Nephron progenitor cell (in vitro differentiated cells): ENCODE measurements at places on chromosomes 7 and 10.

DNA sequence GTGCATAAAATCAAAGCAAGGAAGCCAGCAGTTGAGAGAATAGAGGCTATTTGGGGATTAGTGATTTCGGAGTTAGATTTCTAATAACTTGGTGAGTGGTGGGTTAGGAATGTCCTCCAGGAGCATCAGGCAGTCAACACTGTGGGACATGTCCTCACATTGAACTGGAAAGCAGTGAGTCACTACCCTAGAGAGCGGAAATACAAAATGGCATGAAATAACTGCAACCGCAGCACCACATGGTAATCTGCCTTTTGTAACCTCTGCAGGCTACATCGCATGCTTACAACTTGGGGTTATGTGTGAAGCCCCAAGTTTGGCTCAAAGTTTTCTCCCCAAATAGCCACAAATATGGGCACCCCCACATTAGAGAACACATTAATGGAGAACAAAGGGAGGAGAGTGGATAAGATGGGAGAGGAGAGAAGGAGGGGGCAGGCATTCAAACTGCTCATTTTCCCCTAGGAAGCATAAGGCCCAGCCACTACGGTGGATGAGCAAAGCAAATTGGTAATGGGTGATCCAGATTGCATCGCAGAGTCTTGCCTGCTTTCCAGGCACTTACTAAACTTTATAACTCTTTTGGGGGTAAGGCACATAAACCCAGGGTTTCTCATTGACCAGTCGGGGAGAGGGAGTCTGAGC lies 22.0 kb upstream of the SLF2 start:
- DNase-seq: no peak
- peaks cover 70% of the 10 kb centered on the region for H3K4me1 ChIP-seq
- no peaks in the 10 kb centered on the region for H3K36me3 ChIP-seq
- no peak overlapping the region for H3K4me3 ChIP-seq
- no peak overlapping the region for H3K27ac ChIP-seq
- peaks cover 17% of the 10 kb centered on the region for H3K27me3 ChIP-seq

- DNase-seq: no peak
- H3K4me3 ChIP-seq: no peak overlapping the region
- H3K27ac ChIP-seq: no peak overlapping the region
- no peaks in the 10 kb centered on the region for H3K36me3 ChIP-seq
- H3K27me3 ChIP-seq: no peaks in the 10 kb centered on the region
Measured at GRCh38 chr7:104922182-104923009, 91.6 kb upstream of the KMT2E start.

DNA sequence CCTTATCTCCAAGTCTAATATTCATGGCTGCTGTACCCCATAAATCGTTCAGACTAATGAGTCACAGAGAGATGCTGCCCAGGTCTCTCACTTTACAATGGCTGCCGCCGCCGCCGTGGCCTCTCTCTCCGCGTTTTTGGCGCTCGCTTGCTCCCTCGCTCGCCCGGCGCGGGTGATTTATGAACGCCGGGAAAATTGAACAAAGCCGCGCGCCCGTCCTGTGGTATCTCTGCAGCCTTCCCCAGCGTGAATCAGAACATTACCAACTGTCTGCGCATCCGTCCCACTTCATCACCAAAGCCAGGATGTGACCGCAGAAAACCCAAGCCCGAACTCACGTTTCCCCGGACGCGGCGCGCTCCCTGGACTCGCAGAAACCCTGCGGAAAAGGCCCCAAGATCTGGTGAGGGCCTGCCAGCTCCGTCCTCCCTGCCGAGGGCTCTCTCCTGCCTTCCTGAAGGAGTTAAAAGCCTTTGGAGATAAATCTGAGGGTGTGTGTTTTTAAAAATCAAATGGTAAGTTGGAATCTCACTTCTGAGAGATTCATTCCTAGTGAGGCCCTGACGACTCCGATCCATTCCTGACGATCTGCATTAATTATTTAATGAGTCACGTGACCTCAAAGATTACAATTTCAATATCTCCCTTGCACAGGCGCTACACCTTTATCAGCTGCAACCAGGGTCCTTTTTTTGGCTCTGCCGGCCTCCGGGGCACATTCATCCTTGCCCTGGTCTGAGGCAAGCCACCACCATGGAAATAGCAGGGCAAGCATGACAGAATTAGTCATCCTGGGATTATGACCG lies 6.3 kb downstream of the HOXA4 start:
- no peaks in the 10 kb centered on the region for H3K27me3 ChIP-seq
- peak; percentile 81 for DNase-seq
- peaks cover 58% of the 10 kb centered on the region for H3K36me3 ChIP-seq
- peaks cover 100% of the 10 kb centered on the region for H3K4me1 ChIP-seq
- H3K27ac ChIP-seq: peak overlapping the region; percentile 100

GRCh38 chr10:59887006-59887405 lies 19.4 kb downstream of the CCDC6 start:
- no peak overlapping the region for H3K27ac ChIP-seq
- peaks cover 26% of the 10 kb centered on the region for H3K36me3 ChIP-seq
- no peak for DNase-seq
- no peak overlapping the region for H3K4me3 ChIP-seq

DNA sequence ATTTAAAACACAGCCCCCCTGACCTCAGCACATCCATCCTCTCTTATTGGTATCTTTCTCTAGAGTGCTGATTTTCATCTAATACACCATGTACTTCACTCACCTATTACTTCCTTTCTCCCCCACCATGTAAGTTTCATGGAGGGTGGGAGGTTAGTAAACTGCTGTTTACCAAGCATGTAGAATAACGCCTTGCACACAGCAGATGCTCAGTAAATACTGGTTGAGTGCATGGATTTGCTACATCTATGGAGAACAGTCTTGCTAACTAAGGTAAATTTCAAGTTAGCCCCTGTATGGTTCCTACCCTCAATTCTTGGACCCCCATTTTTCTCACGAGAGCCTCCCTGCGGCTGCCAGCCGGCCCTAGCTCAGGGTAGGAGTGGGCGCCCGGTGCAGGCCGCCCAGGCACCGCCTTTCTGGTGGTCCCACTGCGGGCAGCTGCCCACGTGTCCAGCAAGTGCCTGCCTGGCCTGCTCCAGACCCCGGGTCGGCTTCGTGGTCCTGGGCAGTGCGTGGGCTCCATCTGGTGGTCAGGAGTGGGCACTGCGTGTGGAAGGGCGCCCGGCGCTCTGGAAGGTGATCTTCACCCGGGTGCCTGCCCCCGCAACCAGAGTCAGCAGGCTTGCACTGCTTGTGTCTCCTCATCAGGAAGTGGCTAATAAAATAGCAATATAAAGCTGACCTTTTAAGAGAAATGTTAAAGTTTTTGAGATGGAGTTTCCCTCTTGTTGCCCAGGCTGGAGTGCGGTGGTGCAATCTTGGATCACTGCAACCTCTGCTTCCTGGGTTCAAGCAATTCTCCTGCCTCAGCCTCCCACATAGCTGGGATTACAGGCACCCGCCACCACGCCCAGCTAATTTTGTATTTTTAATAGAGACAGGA lies 63.4 kb upstream of the DNAJB6 start:
- no peak overlapping the region for H3K27ac ChIP-seq
- H3K27me3 ChIP-seq: no peaks in the 10 kb centered on the region
- H3K36me3 ChIP-seq: peaks cover 27% of the 10 kb centered on the region
- peaks cover 26% of the 10 kb centered on the region for H3K4me1 ChIP-seq

GRCh38 chr10:109205929-109206585 lies 717.3 kb downstream of the XPNPEP1 start:
- DNase-seq: no peak
- peaks cover 3% of the 10 kb centered on the region for H3K27me3 ChIP-seq
- H3K36me3 ChIP-seq: no peaks in the 10 kb centered on the region
- peaks cover 4% of the 10 kb centered on the region for H3K4me1 ChIP-seq
- no peak overlapping the region for H3K27ac ChIP-seq

DNA sequence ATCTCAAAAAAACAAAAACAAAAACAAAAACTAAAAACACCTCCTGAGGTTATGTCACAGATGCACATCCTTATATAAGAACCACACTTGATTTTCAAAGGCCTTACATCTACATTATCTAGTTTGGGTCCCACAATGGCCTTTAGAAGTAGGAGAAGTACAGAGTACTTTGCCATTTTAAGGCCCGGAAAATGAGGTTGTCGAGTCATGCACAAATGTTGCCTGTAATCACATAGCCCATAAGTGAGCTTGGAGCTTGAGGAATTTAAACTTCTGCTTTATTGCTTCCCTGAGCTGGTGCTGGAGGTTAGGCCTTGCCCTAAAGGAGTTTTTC lies 9.7 kb upstream of the MKRN1 start:
- H3K27ac ChIP-seq: no peak overlapping the region
- DNase-seq: no peak
- H3K27me3 ChIP-seq: peaks cover 10% of the 10 kb centered on the region
- H3K4me3 ChIP-seq: no peak overlapping the region
- H3K4me1 ChIP-seq: peaks cover 14% of the 10 kb centered on the region
- no peaks in the 10 kb centered on the region for H3K36me3 ChIP-seq

- peaks cover 11% of the 10 kb centered on the region for H3K27me3 ChIP-seq
- no peak within 1 kb of the TSS for H3K27ac ChIP-seq
- H3K4me1 ChIP-seq: no peaks in the 10 kb centered on the region
- no peak within 1 kb of the TSS for H3K4me3 ChIP-seq
- no peak for DNase-seq
Measured at GRCh38 chr7:128240696-128241386, at the start of gene LEP. LEP (plus strand) TSS chr7:128241278; CDS start chr7:128252019, 10,741 bp downstream.

DNA sequence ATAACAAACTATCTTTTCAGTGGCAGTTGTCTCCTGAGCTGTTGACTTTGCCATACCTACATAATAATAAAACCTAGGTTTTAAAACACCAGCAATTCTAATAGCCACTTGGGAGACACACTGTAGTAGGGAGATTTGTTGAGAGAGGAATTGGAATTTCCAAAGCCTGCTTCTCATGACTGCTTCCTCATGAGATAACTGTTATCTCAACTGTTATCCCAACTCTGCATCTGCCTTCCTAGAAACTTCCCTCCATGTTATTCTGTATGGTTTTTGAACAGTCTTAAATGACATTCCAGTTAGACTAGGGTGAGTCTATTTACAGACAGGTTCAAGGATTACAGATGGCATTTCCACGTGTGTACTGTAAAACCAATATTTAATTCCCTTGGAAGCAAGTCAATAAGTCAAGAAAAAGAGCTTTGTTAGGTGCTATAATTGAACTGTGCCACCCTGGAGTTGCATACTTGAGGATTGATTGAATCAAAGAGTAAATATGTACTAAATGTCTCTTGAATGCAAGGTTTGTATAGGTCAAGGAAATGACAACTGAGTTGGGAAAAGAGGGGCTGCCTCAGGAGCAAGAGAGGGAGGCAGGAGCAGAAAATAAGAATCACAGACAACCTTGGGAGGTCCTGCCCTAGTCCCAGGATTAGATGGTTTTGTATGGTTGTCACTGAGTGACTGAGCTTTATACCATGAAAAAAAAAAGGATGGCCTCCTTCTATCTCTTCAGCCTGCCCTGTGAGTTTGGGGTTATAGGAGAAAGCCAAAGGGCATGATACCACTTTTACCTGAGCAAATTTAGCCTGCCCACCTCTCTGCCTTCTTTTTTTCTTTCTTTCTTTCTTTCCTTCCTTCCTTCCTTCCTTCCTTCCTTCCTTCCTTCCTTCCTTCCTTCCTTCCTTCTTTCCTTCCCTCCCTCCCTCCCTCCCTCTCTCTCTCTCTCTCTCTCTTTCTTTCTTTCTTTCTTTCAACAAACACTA lies 9.9 kb upstream of the TM9SF3 start:
- no peak overlapping the region for H3K4me3 ChIP-seq
- H3K36me3 ChIP-seq: peaks cover 5% of the 10 kb centered on the region
- no peaks in the 10 kb centered on the region for H3K27me3 ChIP-seq
- H3K27ac ChIP-seq: no peak overlapping the region

GRCh38 chr7:28263622-28264271 lies 83.2 kb upstream of the JAZF1 start:
- H3K4me1 ChIP-seq: no peaks in the 10 kb centered on the region
- H3K36me3 ChIP-seq: no peaks in the 10 kb centered on the region
- peaks cover 4% of the 10 kb centered on the region for H3K27me3 ChIP-seq
- DNase-seq: no peak
- no peak overlapping the region for H3K4me3 ChIP-seq
- no peak overlapping the region for H3K27ac ChIP-seq

GRCh38 chr10:108970016-108970415 lies 953.3 kb downstream of the XPNPEP1 start:
- no peaks in the 10 kb centered on the region for H3K36me3 ChIP-seq
- H3K27ac ChIP-seq: no peak overlapping the region
- H3K4me3 ChIP-seq: no peak overlapping the region
- H3K4me1 ChIP-seq: no peaks in the 10 kb centered on the region
- no peaks in the 10 kb centered on the region for H3K27me3 ChIP-seq

- H3K4me1 ChIP-seq: no peaks in the 10 kb centered on the region
- no peaks in the 10 kb centered on the region for H3K27me3 ChIP-seq
- no peak for DNase-seq
- H3K4me3 ChIP-seq: no peak overlapping the region
- peaks cover 82% of the 10 kb centered on the region for H3K36me3 ChIP-seq
- H3K27ac ChIP-seq: peak overlapping the region; percentile 41
Measured at GRCh38 chr7:73504920-73505319, 17.2 kb downstream of the BAZ1B start.

DNA sequence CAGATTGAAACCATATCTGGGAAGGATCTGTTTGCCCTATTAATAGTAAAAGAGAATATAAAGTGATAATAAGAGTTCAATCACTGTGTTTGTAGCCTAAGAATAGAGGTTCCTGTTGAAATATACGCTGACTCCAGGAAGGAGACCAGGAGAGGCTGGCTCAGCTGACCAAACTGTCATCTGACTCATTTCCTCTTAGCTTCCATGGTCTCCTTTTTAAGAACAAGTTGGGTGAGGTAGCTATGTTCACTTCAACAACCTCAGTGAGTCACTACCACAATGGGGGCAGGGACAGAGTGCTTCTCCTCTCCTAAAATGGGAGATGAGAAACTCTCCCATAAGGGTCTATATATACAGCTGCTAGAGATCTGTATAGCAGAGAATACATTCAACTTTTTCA lies 543.3 kb downstream of the CALN1 start:
- H3K27ac ChIP-seq: no peak overlapping the region
- H3K4me1 ChIP-seq: peaks cover 10% of the 10 kb centered on the region
- no peak for DNase-seq
- H3K27me3 ChIP-seq: peaks cover 3% of the 10 kb centered on the region
- no peak overlapping the region for H3K4me3 ChIP-seq

- H3K27ac ChIP-seq: no peak overlapping the region
- no peaks in the 10 kb centered on the region for H3K36me3 ChIP-seq
- H3K27me3 ChIP-seq: peaks cover 26% of the 10 kb centered on the region
- peaks cover 20% of the 10 kb centered on the region for H3K4me1 ChIP-seq
- no peak for DNase-seq
Measured at GRCh38 chr7:143005632-143006260, 21.2 kb downstream of the OR9A2 start.

GRCh38 chr10:7756360-7756992 lies 31.3 kb downstream of the KIN start:
- DNase-seq: no peak
- no peak overlapping the region for H3K4me3 ChIP-seq
- H3K4me1 ChIP-seq: no peaks in the 10 kb centered on the region

- no peaks in the 10 kb centered on the region for H3K4me1 ChIP-seq
- DNase-seq: no peak
- H3K36me3 ChIP-seq: no peaks in the 10 kb centered on the region
- H3K4me3 ChIP-seq: no peak overlapping the region
- no peaks in the 10 kb centered on the region for H3K27me3 ChIP-seq
Measured at GRCh38 chr7:21844742-21845141, 101.0 kb downstream of the CDCA7L start.

GRCh38 chr10:30756151-30756550 lies 126.6 kb upstream of the LYZL2 start:
- no peak for DNase-seq
- H3K27ac ChIP-seq: no peak overlapping the region
- H3K4me3 ChIP-seq: no peak overlapping the region
- H3K36me3 ChIP-seq: no peaks in the 10 kb centered on the region
- H3K4me1 ChIP-seq: peaks cover 4% of the 10 kb centered on the region
